ENCODE measurements at places on chromosomes 1 and 21.

GRCh38 chr1:31609514-31610118, 7.9 kb upstream of the HCRTR1 start:
- no peak for DNase-seq

DNA sequence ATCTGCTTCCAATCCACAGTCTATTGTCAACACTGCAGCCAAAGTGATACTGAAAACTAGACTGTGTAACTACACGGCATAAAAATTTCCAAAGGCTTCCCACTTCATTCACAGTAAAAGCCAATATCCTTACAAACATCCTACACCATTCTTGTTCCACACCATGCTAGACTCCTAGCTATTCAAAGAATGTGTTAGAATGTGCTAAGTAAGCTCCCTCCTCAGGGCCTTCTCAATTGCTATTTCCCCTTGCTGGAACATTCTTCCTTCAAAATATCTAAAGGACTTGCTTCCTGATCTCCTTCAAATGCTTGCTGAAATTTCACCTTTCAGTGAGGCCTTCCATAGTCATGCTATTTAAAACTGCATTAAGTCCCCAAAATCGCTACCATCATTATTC, 228.1 kb downstream of the AKT3 start:
- no peak for DNase-seq

- peak; percentile 38 for DNase-seq
These were observed 15.4 kb downstream of the EFNA3 start for GRCh38 chr1:155093911-155094621.

- DNase-seq: no peak
These were observed 45.9 kb downstream of the MATN1 start for GRCh38 chr1:30677471-30677870.

GRCh38 chr1:9910076-9910422, at the start of gene CTNNBIP1:
TSS of gene CTNNBIP1 (minus strand) at chr1:9910269. CDS start at chr1:9872064, 38,205 bp downstream.
- DNase-seq: no peak

GRCh38 chr1:7095343-7095964, 310.2 kb downstream of the CAMTA1 start:
- DNase-seq: no peak

DNA sequence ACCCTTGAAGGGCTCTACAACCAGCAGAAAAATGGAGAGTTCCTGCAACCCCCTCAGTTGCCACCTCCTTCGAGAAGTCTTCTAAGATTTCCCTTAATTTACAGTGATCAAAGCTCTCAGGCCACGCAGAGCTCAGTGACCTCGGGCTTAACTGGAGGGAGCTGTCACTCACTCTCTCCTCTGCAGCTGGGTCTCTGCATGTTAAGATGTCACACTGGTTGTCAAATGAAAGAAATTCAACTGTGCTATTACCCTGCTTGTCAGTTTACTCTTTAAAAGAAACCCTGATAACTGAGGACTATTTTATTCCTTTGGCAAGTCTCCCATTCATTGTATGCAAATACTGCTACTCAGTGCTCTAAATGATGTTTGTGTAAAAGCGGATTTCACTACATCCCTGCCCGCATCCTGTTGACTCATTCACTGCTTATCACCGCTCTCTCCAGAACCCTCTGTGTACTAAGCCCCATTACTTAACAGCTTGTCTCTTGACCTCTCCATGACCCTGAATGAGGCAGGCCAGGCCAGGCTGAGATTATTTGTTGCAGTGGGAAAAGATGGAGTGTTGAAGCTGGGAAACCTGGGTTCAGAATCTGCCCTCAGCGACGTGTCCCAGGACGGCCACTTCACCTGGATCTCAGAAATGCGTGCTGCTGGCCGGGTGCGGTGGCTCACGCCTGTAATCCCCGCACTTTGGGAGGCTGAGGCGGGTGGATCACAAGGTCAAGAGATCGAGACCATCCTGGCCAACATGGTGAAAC, 13.7 kb downstream of the DHRS3 start:
- peak; percentile 96 for DNase-seq

DNA sequence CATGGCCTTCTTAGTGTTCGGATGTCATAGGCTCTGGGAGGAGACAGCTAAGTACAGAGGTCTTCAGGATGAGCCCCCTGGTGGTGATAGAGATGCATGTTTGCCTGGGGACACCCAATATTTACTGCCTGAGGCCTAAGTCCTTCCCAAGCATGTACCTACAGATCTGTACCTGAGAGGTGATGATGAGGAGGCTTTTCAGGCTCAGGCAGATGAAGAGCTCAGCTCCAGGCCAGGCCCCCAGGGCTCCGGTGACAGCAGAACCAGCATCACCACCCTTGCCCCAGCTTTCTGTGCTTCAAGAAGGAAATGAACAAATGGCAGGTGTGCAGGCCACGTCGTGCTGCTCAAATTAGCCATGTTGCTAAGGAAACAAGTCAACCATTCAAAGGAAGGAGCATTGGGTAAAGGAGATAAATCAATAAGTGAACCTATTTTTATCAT, 21.1 kb downstream of the CACNA1E start:
- no peak for DNase-seq

- no peak for DNase-seq
These were observed 499.2 kb downstream of the OMA1 start for GRCh38 chr1:58047265-58047858.

- DNase-seq: no peak
These were observed 171.6 kb upstream of the EDN2 start for GRCh38 chr1:41656068-41656467.

- DNase-seq: no peak
These were observed 1411.1 kb downstream of the KCNT2 start for GRCh38 chr1:195197116-195197515.

- no peak for DNase-seq
These were observed 112.1 kb downstream of the BCAR3 start for GRCh38 chr1:93569489-93569888.

DNA sequence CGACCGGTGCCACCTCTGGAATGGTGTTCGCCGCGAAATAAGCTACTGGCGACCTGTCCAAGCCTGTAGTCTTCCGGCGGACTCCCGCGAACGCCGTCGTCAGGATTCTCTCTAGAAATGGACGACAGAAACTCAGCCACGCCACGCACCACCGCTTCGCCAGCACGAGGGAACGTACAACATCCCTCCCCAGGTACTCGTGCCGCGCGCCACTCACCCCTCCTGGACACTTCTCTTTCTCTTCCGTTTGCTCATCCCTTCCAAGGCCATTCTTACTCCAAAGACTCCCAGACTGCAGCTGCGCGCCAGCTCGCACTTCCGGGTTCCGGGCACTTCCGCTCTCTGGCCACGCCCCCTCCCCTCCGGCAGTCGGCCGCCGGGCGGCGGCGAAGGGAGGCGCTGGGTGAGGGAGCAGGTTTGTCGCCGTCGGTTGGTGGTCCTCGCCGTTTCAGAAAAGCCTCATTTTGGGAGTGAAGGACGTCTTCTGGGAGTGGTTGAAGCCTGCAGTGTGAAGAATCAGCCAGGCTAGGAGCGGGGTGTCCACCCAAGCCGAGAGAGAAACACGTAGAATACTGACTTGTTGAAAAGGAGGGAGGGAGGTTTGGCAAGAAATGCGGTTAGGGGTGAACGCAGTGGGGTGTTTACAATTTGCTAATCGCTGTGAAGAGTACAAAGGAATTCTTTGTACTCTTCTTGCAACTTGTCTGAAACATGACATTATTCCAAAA, at the start of gene RBM34:
Gene RBM34, minus strand, starts transcription at position 294 of the 728 bp plus-strand sequence. Its CDS starts 24 bp downstream, at position 270.
- peak; percentile 51 for DNase-seq

All from HFF-Myc (cell line).